Stimulated activated CD4-positive, alpha-beta T cell treated with anti-CD3 and anti-CD28 coated beads, Interleukin-2, amount 100 ng/mL, for 24 hours (primary cell): ENCODE measurements at places on chromosomes 13 and 19.

DNA sequence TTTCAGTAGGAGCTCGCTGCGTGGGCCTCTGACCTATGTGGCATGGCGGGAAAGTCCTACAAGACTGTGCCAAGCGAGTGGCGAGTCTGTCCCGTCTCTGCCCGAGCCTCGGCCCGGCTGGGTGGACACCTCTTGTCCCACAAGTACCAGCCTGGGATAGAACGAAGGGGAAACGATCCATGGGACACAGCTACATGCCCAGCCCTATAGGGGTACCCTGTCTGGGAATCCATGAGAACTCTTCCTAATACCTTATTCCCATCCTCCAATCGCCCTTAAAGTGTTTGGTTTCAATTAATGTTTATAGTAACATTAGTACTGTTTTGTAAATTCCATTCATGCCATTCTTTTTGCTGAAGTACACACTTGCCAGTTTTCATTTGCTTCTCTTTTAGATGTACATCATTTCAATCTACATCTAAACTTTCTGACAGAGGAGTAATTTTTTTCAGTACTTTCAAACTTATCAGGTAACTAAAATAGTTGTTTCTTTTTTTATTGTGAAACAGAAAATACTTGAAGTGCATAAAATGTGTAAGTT lies 667 bp upstream of the ZNF790 start:
- peak; percentile 17 for DNase-seq

- DNase-seq = no peak
Observed at GRCh38 chr13:48403913-48404312, 9.0 kb downstream of the LPAR6 start.

DNA sequence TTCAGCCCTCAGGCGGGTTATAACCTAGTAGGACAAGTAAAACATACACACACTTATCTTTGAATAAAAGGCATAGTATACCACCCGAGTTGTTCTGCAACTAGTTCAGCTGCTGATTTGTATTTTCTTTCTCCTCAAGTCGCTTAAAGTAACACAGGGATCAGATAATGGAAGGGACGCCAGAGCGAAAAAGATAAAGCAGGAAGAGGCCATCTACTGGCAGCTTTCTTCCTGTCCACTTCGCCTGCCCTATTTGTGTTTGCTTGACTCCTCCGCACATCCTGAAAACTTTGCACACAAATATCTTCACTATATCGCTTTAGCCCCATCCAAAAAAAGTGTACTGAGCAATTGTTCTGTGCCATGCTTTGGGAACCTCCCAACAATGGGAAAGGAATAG lies 238.0 kb upstream of the SOX21 start:
- DNase-seq = no peak

GRCh38 chr13:106498571-106498970 lies 36.9 kb downstream of the EFNB2 start:
- DNase-seq = no peak

- no peak for DNase-seq
Observed at GRCh38 chr13:77774181-77774580, 76.7 kb downstream of the SLAIN1 start.

- DNase-seq = no peak
Observed at GRCh38 chr19:56946159-56946558, 105.6 kb upstream of the PEG3 start.

GRCh38 chr19:16441661-16442162 lies 30.1 kb downstream of the EPS15L1 start:
- DNase-seq = peak; percentile 32

DNA sequence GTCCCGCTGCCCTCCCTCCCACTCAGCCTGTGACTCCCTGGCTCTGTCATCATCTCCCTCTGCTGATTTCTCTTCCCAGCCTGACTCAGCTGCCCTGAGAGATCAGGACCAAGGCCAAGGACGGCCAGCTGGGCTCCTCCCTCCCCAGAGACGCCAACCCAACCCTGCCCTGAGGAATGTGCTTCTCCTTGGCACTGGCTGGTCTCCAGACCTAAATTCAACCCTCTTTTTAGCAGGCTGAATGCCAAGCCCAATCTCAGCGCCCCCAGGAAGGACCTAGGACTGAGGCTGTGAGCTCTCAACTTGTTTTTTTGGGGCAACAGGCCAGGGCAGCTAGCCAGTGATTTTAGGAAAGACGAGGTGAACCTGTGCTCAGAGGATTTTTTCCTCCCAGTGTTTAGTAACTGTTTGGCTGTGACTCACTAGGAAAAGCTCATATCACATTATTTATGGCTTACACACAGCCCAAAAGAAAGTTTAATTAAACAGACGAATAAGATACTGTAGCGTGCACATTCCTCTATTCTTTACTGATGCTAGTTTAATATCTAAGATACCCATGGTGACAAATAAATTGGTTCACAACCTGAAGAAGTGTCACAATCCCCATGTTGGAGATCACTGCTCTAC lies 7.4 kb upstream of the IGFL1 start:
- no peak for DNase-seq

DNA sequence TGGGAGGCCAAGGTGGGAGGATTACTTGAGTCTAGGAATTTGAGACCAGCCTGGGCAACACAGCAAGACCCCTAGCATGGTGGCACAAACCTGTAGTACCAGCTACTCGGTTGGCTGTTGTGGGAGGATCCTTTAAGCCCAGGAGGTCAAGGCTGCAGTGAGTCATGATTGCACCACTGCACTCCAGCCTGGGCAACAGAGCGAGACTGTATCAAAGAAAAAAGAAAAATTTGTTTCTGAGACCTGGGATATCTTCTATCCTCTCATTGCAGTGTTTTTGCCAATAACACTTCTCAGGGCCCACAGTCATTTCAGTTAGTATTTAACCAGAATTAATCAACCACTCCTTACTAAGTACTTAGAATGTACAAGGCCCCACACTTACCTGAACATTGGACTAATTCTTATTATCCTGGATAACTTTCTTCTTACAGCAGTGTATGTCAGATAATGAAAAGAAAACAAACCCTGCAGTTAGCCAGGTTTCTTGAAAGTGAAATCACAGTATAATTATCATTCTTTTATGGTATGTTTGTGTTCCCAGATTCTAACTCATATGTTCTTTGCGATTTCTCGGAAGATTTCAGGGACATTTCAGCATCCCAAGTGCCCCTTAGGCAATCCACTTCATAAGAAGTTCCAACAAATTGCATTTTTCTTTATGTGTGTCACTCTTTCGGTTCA lies 75.6 kb upstream of the KLF5 start:
- no peak for DNase-seq

DNA sequence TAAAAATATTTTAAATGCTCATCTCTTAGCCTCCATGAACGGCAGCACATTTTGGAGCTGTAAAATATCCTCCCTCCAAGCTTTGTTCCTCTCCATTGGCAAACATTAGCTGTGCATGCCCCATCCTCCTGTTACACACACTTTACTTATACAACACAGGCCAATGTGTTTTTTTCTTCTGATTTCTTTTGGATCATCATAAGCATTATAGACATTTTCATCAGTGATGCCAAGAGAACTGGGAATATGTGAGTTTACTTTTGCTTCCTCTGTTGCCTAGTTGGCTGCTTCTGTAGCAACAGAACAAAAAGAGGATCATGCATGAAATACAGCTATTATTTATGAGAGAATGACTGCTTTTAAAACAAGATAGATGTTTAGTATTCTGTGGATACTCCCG lies 142.6 kb downstream of the PCDH9 start:
- DNase-seq = no peak

GRCh38 chr13:92362717-92363116 lies 863.9 kb upstream of the GPC6 start:
- DNase-seq = no peak

DNA sequence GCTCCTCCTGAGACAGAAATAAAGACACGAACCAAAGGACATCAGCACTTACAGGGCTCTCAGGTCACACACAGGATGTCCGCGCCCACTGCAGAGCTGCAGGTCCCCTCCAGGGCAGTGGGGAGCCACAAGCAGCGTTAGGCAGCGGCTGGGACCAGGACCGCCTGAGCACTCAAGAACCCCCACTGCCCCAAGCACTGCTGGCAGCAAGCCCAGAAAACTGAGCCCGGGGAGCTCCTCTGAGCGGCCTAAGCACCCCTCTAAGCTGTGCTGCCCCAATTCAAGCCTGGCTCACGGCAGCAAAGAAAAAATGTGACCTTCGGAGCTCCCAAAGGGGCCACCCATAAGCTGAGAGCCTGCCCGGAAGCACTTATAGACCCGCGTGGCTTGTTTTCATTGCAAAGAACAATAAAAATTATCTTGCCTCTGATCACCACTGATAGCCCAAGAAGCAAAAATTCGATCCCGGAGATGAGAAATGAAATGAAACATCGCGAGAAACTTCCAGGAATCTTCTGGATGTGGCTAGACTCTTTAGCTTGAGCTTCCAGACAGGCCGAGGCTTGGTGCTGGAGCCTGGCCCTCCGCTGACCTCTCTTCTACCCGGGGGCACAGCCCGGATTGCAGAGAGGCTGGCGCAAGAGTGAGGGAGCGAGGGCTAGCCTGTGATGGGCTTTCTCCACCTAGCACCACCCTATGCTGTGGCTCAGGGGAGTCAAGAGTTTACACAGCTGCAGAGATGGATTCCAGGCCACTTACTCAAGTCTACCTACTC lies 6.3 kb downstream of the DPP9 start:
- DNase-seq = no peak
